ENCODE measurements at places on chromosomes 11 and 22.

DNA sequence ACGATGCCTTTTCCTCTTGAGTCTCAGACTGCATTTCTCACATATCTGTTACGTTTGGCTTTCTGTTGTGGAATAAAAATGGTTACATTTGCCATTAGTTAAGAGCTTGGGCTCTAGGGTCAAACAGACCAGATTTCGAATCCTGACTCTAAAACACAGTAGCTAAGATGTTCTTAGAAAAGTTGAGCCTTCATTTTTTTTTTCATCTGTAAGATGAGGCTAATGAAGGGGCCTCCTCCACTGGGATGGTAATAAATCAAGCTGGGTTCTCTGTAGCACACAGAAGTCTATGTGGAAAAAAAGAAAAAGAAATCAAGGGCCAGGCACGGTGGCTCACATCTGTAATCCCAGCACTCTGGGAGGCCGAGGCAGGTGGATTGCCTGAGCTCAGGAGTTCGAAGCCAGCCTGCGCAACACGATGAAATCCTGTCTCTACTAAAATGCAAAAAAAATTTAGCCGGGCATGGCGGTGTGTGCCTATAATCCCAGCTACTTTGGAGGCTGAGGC is 49.9 kb upstream of the CAPRIN1 start:
- no peak for DNase-seq

DNA sequence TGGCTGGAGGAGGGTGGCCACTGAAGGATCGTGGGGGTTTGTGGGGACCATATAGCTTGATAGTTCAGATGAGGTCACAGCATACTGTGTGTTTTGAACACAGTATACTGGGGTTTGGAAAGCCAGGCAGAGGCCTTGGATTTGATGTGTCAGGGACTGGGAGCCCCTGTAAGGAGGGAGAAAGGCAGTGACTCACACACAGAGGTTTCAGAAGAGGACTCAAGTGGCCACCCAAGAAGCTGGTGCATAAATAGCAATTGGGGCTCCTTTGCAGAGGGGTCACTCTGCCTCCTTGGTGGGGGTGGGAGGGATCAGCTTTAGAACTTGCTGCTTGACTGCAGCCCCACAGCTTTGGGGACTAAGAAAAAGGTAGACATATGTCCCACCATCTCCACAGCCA is 39.3 kb downstream of the SLC5A1 start:
- DNase-seq, result no peak

DNA sequence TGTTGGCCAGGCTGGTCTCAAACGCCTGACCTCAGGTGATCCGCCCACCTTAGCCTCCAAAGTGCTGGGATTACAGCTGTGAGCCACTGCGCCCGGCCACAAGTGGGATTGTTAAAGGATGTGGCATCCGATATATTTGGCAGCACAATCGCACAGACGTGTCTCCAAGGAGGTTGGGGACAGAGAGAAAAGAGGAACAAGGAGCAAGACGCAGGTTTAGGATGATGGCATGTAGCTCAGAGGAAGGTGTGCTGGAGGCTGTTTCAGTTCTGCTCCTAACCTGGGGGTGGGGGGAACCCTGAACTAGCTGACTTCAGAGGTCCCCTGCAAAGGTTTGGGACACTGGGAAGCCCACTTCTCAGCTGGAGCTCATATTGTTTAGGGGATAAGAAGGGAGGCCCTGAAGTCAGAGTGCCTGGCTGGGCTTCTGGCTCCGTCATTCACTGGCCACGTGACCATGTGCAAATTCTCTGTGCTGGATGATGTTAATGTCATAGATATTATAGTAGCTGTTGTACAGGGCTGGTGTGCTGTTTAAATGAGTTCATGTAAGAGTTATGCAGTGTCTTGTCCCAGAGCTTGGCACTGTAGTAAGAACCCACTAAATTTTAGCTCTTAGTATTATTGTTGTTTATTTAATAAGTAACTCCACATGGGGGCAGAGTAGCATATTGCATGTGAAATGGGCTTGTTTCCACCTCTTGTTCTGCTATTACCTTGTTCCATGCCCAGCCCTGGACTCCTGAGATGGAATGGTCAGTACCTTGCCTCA is 129.7 kb downstream of the ST3GAL4 start:
- no peak for DNase-seq

GRCh38 chr11:64430645-64431044 is 71.7 kb downstream of the RPS6KA4 start:
- no peak for DNase-seq

DNA sequence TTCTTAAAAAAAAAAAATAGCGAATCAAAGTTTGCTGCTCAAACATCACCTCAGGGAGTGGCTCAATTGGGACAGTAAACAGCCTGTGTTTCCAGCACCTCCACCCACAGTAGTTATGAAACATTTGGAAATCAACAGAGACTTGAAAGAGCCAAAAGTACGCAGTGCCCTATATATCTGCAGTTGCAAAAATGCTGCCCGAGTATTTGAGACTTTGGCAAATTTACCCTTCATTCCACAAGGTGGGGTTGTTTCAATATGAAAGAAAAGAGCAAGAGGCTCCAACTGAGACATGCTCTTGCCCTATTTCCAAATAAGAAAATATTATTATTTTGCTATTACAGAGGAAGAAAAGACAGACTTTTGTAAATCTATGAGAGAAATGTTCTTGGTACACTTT is 851.1 kb upstream of the RAG2 start:
- DNase-seq, result no peak

GRCh38 chr22:29142116-29142515 is 63.6 kb upstream of the EMID1 start:
- DNase-seq, result no peak

DNA sequence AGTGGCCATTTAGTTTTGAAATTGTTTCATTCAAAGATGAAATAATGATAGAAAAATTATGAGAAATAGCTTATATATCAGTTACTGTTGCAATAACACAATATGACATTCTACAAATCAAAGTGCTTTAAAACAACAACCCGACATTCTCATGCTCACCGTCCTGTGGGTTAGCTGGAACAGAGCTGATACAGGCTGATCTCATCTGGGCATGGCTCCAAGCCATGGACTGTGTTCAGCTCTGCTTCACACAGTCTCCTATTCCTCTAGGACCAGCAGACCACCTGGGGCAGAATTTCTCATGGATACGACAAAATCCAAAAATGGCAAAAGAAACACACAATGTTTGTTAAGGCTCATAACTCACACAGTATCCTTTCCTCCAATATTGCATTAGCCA is 178.6 kb downstream of the CNTN5 start:
- DNase-seq, result no peak

GRCh38 chr11:68825571-68825970 is 16.1 kb downstream of the CPT1A start:
- no peak for DNase-seq

DNA sequence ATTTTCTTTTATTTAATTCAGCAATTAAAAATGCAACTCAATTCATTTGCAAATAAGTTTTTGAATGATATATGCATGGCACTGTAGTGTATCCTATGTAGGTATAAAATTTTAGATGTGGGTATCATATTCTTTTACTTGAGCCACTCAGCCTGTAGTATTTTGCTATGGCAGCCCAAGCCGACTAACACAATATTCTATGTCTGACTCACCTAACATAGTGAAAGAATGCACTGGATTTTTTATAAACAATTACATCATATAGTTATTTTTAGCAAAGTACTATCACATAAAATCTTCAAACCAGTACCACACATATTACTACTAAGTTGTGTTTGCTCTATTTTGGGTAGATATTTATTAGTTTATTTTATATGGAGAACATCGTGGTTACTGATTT is 21.9 kb upstream of the GRIA4 start:
- no peak for DNase-seq

DNA sequence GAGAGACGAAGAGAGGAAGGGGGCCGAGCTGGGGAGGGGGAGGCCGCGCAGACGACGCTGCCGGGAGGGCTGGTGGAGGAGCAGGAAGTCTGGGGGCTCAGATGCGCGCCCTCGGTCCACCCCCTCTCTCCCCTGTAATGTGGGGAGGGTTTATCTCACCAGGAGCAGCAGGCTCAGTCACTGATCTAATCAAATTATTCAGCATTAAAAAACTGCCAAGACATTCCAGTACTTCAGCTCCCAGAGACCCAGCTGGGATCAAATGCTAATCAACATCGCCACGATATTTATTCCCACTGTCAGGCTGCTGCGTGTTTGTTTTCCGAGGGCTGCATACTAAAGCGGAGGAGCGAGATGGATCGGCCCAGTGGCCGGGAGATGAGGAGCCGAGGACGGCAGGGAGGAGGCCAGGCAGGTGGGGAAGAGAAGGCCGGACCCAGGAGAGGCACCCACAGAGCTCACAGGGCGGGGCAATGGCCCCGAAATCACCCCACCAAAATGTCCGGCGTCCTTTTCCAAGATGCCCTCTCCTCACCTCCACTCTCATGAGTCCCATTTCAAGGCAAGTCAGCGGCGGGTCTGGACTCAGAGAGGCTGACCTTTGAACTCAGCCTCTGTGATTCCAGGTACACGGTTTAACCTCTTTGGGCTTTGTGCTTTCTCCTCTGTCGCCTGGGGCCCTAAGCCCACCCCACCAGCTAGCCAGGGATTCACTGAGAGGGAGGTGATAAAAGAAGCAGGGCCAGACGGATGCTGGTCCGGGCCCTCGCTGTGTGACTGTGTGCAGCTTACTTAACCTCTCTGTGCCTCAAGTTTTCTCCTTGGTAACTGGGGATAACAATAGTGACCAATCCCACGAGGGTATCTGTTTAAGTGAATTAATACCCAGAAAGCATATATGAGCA is 502.1 kb downstream of the MN1 start:
- DNase-seq, result no peak

- no peak for DNase-seq
These were observed 35.5 kb upstream of the OLFML1 start for GRCh38 chr11:7449841-7450214.

GRCh38 chr11:85029964-85030363 is 597.2 kb downstream of the DLG2 start:
- DNase-seq, result no peak

- no peak for DNase-seq
These were observed 226.4 kb downstream of the ADAMTS15 start for GRCh38 chr11:130674686-130675308.

DNA sequence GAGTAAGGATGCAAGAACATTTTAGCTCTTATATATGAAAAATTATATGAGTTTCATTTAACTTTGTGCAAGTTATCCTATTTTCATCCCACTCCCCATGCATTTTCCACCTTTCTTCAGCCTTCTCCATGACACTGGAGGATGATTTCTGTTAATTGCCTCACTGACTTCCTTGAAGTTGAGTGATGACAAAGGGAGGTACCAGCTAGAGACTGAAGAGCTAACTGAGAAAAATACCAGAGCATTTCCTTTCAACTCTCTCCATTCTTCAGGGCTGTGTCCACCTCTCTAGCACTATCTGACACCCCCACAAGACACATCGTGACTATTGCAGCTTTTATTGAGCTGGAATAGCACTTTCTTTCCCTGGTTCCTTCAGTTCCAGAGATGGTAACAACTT is 711.6 kb upstream of the LRRC4C start:
- DNase-seq, result no peak

GRCh38 chr11:132099692-132100091 is 729.3 kb downstream of the NTM start:
- no peak for DNase-seq

DNA sequence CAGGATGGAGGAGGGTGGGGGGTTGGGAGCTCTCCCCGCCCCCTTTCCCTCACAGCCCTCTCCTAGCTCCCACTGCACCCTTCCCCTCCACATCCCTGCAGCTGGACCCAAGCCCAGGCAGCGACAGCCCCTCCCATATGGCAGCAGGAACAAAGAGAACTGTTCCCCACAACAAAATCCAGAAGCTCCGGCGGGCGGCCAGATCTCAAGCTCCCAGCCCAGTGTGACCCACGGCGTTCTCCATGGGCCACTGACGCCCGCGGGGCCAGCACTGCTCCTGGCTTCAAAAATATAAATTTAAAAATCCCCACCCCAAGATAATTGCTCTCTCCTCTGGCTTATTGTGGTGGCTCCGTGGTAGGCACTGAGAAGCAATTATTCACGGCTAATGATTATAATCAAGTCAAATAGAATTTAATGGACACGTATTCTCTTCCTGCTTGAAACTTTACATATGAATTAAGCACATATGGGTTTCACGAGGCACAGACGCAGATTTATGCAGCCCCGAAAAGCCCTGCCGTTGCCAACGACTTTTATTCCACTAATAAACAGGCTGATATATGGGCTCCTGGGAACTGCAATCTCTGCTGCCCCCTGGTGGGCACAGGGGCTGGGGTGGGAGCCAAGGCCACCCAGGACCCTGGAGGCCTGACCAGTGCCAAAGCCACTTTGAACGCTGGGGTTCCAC is 17.5 kb downstream of the MACROD1 start:
- DNase-seq, result peak; percentile 80

DNA sequence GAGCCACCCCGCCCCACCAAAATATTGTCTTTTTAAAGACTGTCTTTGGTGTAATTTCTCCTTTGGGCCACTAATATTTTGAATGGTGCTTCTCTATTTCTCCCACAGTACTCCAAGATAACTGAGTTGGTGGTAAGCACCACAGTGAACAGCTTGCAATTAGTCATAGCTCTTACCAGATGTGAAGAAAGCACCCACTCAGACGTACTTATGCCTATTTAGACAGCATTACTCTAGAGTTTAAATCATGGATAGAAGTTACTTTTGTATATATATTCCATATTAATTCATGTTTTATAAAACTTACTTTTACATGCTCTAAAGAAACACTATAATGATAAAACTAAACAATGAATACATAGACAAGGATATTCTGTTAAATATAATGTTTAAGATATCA is 12.7 kb downstream of the ANO3 start:
- no peak for DNase-seq

DNA sequence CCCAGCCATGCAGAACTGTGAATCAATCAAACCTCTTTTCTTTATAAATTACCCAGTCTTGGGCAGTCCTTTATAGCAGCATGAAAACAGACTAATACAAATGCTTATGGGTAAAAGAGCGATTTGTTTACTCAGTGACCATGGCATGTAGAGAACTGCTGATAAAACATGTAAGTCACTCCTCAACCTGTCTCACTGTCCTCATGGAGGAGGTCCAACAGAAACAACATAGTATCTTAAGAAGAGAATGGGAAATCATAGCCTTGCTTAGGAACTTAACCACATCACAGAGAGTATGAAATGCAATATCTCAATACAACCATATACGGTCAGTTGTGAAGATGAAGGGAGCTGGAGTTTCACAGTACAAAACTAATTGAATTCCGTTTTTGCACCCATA is 1734.0 kb upstream of the RAG2 start:
- no peak for DNase-seq

- no peak for DNase-seq
These were observed 66.2 kb downstream of the DHCR7 start for GRCh38 chr11:71381781-71382505.

All from activated CD4-positive, CD25-positive, alpha-beta regulatory T cell treated with anti-CD3 and anti-CD28 coated beads, Interleukin-2, amount 50 U/mL, for 72 hours (primary cell).